ENCODE measurements at places on chromosomes 4 and X.

DNA sequence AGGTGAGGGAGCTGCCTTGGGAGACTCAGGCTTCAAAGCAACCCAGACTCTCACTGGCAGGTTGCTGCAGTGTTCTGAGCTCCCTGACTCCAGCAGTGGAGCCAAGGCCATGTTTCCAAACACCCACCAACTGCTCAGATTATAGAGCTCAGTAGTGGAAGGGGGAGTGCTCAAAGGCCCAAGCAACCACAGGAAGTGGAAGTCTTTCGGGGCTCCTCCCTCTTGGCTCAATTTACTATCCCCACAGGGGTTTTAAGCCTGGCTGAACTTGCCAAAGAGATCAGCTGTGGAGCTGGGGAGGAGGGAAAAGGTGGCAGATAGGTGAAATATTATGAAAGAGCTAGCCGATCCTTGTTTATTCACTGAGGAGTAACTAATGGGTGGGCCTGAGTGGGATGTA, 82.5 kb downstream of the HPRT1 start:
- no peak for DNase-seq

GRCh38 chrX:44291468-44292092, 51.9 kb downstream of the EFHC2 start:
- DNase-seq = no peak

DNA sequence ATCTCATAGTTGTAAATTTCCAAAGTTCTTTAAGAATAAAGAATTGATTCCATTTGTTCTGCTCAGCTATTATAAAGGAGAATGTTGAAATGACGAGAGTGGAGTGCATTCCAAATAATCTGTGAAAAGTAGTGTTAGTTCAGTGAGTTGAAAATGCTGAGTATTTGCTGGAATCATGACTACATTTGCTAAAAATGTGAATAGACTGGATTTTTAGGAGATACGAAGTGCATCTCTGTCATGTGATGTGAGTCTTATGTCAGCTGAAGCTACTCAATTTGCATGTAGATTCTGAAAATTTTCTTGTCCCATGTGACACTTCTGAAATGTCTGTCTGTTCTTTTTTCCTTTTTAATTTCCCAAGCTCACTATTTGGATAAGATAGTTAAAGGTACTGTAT, 206.0 kb downstream of the DCTD start:
- no peak for DNase-seq

- DNase-seq = no peak
Observed at GRCh38 chr4:147491086-147491485, 10.2 kb downstream of the EDNRA start.

DNA sequence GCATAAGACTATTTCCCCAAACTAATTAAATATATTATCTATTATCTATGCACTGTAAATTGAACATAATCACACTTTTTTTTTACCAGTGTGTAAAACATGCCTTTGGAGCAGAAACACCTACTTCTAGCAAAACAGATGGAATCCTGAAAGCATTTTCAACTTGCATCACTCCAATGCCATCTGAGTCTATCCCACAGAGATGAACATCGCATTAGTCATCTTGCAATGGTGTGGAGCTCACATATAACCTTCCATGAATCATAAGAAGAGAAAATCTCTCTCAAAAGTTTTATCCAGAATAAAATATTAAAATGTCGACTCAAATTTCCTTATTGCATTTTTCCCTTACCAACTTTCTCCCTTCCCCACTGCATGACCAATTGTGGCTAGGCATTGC, 406.7 kb upstream of the ACTRT1 start:
- no peak for DNase-seq

DNA sequence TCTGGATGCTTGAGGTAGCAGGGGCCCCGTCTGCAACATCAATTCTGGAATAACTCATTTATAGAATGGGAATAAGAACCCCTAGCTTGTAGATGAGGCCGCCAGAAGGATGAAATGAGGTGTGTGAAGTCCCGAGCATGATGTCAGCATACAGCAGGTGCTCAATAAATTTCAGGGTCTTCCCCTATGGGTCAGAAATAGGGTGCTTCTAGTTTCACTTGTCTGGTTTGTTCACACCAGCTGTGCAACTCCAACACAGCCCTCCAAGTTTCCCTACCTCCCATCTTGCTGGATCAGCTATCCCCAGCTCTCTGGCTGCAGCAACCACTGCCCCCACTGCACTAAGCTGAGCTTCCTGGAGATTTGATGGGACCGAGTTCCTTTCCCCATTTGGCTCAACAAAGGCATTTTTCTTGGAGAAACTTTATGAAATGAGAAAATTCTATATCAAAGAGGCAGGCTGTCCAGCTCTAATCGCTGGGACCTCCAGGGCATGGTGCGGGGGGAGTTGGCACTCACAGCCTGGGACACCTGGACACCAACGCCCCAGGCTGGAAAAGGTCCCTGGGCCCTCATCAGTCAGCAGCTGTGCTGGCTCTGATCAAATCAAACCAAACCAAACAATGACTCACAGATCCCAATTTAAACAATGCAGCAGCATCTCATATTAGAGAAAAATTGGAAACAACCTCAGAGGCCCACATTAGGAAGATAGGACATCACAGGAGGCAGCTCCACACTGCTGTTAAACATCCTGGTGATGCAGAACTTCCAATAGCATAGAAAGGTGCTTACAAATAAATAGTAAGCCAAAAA, 13.3 kb downstream of the SLC2A9 start:
- DNase-seq = no peak

GRCh38 chrX:5068550-5068949, 1160.1 kb downstream of the NLGN4X start:
- no peak for DNase-seq

- DNase-seq = no peak
Observed at GRCh38 chrX:153065389-153065788, 6.9 kb upstream of the PNMA6A start.

DNA sequence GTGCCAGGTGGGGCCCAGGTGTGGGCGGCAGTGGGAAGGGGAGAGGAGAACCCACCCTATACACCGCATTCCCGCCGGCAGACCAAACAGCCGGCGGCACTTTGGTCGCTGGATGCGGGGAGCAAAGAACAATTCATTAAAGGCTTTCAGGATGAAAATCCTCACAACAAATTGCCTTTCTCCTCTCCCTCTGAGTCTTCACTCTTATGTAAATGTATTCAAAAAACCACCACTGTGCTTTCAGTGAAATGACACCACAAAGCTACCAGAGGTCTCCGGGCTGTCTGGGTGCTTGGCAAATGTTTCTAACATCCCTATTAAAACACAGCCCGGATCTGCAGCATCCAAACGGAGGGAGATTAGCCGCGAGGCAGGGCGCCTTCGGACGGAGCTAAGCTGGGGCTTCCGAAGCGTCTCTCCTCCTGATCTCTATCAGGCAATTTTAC, 171.8 kb upstream of the TBL1X start:
- no peak for DNase-seq

- DNase-seq = no peak
Observed at GRCh38 chrX:150366951-150367545, 3.9 kb downstream of the MAMLD1 start.

- DNase-seq = no peak
Observed at GRCh38 chr4:38532908-38533499, 131.0 kb upstream of the KLF3 start.

DNA sequence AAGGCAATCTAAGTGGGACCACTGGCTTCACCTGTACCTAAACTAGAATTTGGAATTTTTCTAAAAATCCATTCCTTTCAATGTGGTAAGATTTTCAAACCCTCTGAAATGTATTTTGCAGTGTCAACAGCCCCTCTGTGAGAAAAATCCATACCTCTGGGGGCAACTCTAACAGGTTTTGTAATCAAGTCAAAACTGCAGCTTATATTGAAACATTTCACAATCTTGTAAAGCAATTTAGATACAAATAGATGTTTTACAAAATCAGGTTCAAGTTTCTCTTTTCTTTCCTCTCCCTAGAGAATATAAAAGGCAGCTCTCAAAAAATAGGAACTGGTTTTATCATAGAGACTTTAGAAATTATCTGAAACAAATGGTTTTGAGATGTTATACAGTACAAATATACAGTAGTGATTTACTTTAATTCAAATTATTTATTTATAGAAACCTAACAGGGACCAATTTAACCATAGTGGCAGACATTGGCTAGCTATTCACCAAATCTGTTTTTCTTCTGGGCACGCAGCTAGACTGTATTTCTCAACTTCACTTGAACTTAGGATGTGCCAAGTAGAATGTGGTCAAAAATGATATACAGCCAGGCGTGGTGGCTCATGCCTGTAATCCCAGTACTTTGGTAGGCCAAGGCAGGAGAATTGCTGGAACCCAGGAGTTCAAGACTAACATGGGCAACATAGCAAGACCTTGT, 36.3 kb upstream of the SPINK2 start:
- no peak for DNase-seq

DNA sequence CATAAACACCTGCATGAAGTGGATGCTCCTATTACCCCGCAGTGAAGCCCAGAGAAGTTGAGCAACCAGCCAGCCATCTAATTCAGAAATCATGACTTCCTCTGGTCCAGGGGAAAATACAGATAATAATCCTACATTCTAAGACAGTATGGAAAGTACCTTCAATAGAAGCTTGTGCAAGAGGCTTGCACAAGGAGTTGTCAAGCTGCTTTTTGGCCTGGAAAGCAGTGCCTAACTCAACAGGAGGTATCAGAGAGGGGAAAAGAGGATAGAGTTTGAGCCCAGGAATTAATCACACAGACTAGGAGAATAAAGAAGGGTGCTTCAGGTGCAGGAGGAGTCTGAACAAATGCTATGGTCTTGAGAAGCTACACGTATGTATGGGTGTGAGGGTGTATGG, 26.7 kb downstream of the TMEM192 start:
- DNase-seq = no peak

- no peak for DNase-seq
Observed at GRCh38 chr4:472881-473569, 25.9 kb downstream of the ZNF721 start.

GRCh38 chr4:168486912-168487281, 6.6 kb upstream of the DDX60L start:
- no peak for DNase-seq

- peak; percentile 41 for DNase-seq
Observed at GRCh38 chrX:47030339-47030738, 47.9 kb upstream of the RGN start.

GRCh38 chr4:38868059-38868960, 704 bp downstream of the FAM114A1 start:
- DNase-seq = peak; percentile 6

DNA sequence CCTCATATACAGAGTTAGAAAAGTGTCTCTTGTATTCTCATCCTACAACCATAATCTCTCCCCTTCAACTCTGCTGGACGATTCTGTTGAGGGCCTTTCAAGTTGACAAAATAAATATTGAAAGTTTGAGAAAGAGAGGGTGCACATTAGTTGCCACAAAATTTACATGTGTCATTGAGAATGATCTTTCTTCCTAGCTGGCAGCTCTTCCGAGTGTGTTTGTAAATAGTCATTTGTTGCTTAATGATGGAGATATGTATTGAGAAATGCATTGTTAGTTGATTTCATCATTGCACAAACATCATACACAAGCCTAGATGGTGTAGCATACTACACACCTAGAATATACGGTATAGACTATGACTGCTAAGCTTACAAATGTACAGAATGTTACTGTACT, 632.8 kb upstream of the AMOT start:
- no peak for DNase-seq

DNA sequence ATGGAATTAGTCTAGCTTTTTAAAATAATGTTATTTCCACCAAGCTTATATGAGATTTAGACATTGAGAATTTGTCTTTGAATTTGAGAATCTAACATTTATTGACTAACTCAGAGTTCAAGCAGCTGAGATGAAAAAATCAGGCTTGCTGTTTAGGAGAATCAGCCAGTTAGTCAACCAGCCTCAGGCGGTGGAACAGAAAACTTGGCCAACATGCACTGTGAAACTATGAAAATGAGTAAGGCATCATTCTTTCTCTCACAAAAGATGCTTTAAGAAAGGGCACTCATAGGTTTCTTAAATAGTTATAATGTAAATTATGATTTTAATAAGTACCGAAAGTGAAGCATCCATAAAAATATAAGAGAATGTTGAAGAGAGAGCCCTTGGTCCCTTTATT, 84.2 kb downstream of the NFKB1 start:
- DNase-seq = no peak

- peak; percentile 38 for DNase-seq
Observed at GRCh38 chrX:12974305-12974795, 560 bp upstream of the TMSB4X start.

DNA sequence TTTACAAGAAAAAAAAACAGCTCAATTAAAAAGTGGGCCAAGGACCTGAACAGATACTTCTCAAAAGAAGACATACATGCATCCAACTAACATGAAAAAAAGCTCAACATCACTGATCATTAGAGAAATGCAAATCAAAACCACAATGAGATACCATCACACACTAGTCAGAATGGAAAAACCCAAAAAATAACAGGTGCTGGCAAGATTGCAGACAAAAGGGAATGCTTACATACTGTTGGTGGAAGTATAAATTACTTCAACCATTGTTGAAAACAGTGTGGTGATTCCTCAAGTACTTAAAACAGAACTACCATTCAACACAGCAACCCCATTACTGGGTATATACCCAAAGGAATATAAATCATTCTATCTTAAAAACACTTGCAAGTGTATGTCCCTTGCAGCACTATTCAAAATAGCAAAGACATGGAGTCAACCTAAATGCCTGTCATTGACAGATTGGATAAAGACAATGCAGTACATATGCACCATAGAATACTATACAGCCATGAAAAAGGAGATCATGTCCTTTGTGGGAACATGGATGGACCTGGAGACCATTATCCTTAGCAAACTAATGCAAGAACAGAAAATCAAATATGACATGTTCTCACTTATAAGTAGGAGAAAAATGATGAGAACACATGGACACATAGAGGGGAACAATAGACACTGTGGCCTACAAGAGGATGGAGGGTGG, 97.6 kb downstream of the RAB28 start:
- DNase-seq = no peak

- peak; percentile 80 for DNase-seq
Observed at GRCh38 chrX:16695079-16695676, 17.3 kb downstream of the CTPS2 start.

DNA sequence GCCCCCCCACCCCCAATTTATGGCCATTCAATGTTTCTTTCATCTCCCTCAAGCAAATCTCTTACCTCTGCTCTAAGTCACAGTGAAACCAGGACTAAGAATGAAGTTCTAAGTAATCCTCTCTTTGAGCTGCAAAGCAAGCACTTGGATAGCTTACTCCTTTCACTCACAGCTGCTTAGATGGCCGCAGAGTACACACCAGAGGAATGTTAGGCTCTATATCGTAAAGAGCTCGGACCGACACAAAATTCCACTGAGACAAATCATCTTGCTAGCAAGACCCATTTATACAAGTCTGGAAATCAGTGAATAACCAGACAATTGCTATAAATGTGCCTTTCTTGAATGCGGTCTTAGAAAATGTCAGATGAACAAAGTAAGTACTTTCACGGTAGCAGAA, 135.0 kb downstream of the IDS start:
- DNase-seq = no peak

DNA sequence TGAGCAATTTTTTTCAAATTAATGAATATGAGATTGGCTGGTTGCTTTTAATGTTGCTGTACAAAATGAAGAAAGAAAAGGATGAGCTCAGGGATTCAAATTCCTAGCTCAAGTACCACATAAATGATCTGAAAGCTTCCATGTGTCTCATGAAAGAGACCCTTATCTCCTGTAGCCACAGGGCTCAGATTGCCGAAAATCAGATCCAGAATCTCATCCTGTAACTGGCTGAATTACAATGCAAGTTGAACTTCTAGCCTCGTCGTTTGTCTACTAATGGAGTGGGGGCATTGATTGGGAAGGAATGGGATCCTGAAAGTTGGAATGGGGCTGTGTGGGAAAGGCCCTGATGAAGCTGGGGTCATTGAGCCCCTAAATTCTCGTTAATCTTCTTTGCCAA, 143.4 kb upstream of the ATP6AP2 start:
- DNase-seq = no peak
